ENCODE measurements at places on chromosomes 16 and 17.
A peak's percentile ranks its signal among the peaks of the same experiment; 100 is the strongest.

GRCh38 chr17:68694791-68695485 lies 93.8 kb upstream of the FAM20A start:
- DNase-seq = no peak

- DNase-seq = no peak
These were observed 839 bp downstream of the PLD2 start for GRCh38 chr17:4807605-4808377.

GRCh38 chr16:49592546-49593423 lies 219.2 kb downstream of the C16orf78 start:
- DNase-seq = peak; percentile 40

DNA sequence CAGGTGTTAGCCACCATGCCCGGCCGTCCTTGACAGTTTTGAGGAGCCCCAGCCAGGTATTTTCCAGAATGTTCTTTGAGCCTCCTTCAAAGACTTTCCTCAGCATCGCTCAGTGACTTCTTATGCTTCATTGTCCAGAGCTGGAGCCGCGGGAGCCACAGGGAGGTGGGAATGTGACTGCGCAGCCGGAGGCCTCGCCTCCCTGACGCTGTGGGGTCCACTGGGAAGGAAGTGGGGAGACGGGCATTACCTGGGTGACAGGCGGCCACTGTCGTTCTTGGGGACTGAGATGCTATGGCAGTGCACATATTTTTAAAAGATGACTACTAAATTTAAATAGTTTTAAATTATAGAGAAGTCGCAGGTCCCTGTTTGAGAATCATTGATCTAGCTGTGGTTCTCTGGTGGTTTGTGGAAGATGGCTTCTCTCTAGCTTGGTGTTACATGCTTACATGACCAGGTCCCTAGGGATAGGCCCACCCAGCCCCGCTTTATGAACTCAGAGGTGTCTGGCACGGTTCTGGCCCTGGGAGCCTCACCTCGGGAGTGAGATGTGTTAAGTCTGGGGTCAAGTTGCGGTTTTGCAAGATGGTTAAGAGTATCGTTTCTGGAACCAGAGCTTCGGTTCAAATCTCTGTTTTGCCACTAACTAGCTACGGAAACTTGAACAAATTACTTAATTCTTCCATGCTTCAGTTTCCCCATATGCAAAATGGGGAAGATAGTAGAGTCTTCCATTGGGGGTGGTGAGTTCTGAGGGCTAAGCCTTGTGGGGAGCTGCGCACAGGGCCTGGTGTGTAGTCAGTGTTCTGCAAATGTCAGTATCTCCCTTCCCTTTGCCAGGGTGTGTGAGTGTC lies 53.0 kb downstream of the ATP2C2 start:
- no peak for DNase-seq

- DNase-seq = no peak
These were observed 11.7 kb upstream of the CUEDC1 start for GRCh38 chr17:57966875-57967274.

DNA sequence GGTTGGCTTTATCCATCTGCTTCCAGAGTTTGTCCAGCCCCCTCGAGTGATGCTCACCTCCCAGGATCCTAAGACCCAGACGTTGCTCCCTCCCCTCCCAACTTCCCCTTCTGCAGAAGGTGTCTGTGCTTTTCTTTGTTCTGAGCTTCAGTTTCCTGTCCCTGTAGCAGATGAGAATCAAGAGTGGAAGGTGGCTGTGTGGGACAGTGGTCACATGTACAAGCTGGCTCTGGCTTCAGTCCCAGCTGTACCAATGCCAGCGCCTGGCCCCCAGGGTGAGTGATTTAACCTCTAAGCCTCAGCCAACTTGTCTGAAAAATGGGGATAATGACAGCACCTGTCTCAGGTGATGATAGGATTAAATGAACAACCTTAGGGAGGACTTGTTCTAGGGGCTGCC lies 7.7 kb downstream of the PRR15L start:
- DNase-seq = no peak

DNA sequence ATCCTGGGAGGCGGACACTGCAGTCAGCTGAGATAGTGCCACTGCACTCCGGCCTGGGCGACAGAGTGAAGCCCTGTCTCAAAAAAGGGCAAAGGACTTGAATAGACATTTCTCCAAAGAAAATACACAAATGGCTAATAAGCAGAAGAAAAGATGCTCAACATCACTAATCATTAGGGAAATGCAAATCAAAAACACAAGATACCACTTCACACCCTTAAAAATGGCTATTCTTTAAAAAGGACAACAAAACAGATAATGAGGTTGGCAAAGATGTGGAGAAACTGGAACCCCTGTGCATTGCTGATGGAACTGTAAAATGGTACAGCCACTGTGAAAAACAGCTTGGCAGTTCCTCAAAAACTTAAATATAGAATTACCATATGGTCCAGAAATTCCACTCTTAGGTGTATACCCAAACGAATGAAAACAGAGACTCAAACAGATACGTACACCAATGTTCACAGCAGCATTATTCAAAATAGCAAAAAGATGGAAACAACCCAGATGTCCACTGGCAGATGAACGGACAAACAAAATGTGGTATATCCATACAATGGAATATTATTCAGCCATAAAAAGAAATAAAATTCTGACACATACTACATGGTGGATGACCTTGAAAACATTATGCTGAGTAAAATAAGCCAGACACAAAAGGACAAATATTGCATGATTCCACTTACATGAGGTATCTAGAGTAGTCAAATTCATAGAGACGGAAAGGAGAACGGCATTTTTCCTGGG lies 35.5 kb downstream of the BRIP1 start:
- no peak for DNase-seq

DNA sequence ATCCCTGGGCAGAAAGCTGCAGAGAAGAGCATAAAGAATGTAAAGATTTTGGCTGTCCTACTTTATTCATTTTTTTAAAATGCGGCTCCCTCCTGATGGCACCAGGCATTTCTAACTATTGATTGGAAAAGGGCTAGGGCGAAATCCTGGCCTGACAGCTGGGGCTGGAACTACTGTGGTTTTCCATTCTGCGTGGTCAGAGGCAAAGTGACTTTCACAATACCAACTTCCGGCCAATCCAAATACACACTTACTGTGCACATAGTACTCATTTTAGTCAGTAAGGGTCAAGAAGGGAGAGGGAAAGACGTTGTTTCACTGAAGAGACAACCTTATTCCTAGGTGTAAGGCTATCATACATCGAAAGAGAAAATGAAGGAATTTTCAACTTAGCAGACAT lies 113.8 kb upstream of the PMFBP1 start:
- DNase-seq = no peak

DNA sequence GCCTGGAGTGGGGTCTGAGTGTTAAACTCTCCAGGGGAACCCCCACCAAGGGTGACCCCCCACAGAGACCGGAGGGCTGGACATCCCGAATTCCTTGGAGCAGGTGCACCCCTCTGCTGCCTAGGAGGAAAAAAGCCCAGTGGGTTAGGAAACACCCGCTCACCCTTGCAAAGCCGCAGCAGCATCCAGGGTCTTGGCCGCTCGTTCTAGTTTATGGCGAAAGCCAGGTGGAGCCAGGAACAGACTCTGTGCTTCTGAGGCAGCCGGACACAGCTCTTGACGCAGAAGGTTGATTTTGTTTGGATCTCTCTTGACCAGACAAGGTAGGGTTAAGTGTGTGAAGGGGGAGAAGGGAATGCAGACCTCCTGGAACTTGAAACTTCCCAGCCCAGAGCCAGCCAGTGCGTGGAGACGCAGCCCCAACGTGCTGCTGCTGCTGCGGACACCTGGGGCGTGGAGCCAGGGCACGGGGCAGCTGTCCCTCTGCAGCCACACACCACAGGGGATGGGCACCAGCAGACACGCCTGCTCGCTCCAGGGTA lies 154.5 kb downstream of the LAT start:
- DNase-seq = no peak

DNA sequence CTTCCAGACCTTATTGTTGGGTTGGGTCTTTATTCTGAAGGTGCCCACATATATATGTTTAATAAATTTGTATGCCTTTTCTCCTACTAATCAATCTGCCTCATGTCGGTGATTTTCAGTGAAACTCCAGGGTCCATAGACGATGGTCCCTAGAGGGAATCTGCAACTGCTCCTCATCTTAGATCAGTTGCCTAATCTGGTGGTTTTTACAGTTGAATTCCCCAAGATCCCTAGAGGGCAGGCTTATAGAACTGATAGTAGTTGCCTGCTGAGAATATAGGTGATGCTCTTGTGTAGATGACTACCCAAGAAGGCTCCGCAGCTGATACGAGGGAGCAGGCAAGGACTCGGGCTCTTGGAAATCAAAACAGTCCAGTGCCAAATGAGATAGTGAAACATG lies 619.2 kb upstream of the C16orf82 start:
- DNase-seq = no peak

DNA sequence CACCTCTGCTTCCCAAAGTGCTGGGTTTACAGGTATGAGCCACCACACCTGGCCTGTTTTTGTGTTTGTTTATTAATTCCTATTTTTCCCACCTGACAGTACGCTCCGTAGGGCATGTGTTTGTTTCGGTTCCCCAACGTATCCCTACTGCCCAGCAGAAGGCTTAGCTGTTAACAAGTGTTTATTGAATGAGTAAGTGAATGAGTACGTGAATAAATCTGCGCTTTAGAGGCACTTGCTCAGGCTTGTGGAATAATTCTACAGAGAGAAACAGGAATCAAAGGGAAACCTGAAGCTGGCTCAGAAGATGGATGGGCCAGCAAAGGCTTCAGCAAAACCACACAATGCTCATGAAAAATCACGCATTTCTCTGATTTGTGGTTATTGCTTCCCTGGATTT lies 647.9 kb downstream of the MAF start:
- no peak for DNase-seq

GRCh38 chr16:80006241-80007215 lies 406.0 kb upstream of the MAF start:
- no peak for DNase-seq

DNA sequence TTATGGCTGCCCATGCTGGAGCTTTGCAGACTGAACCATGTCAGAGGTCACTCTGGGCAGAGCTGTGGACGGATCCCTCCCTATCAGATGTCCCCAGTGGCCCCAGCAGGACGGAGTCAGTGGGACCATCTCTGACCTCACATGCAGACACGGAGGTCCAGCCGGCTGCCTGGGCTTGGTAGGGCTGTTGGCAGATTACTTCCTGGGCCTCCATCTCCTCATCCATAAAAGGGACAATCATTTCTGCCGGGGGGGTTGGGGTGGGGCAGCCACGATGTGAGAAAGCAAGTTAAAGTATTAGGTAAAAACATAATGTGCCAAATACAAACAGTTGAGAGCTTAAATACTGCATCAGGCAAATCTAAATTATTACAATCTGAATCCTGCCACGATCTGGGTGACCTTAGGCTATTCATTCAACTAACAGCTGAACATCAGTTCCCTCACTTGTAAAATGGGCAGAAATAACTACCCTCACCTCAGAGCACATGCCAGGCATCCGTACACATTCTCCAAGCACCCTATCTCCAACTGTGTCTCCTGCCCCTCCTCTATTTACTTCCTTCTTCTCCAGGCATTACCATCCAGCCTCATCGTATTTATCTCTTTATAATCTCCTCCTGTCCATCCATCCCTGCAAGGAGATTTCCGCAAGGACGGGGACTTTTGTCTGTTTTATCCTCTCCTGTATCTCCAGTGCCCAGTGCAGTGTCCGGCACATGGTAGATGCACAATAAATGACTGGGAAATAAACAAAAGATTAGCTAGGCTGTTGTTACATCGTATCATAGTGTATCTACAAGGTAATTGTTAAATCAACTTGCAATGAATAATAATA lies 192.3 kb upstream of the FOXF1 start:
- no peak for DNase-seq

DNA sequence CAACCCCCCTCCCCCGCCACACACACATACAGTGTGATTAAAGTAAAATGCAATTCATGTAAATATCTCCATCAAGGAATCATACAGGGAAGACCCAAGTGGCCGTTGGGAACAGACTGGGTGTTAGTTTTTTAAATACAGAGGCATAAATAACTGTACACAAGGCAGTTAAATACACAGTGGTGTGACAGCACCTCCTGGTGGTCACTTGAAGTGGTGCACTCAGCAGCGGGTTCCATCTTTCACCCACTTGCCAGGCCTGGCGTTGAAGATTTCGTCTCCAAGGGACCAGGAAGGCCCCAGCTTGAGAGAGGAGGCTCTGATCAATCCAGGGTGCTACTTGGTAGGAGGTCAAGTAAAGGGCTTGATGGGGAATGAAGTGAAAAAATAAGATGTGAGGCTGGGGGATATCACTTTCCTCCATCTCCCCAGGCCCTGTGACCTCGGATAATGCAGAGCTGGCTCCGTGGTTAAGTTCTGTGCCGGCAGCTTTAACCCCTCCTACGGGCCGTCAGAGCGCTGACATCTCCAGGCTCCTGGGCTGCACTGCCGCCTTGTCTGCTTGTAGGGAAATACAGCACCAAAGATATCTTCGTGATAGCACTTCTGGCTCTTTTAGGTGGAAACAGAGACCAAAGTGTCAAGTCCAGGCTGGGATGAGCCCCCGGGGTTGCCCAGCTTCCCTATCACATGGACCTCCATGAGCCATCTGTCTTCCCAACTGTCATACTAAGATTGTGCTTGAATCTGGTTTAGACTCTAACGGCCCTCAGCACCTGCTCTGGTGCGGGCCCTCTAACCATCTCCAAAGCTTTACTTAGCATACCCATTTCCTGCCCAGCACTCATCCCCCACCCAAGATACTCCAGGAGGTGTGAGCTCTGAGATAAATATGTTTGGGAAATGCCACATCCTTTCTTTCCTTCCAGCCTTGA lies 20.7 kb downstream of the LGALS9 start:
- DNase-seq = peak; percentile 70

- DNase-seq = no peak
These were observed 227.9 kb downstream of the MAF start for GRCh38 chr16:79372503-79373184.

GRCh38 chr17:21295036-21295952 lies 10.8 kb downstream of the MAP2K3 start:
- DNase-seq = no peak

DNA sequence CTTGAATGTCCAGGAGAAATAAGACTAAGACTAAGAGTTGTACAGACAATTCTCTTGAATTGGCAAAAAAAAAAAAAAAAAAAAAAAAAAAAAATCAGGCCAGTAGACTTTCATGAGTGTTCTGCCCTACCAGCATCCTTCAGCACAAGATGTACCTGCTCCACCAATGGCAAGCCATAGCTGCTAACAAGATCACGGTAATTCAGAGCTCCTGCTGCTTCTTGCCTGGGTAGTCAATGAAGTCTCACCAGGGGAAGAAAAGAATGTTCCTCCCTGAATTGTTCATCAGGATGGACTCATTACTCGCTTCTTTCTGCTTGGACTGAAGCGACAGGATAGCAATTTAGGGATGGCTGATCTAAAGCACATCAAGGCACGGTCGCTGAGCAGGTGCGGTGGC lies 31.1 kb upstream of the APOH start:
- no peak for DNase-seq

Data from activated CD4-positive, alpha-beta T cell treated with anti-CD3 and anti-CD28 coated beads, Interleukin-2, amount 50 U/mL, for 1 hour (primary cell).